ENCODE measurements at places on chromosomes 1 and 21.

DNA sequence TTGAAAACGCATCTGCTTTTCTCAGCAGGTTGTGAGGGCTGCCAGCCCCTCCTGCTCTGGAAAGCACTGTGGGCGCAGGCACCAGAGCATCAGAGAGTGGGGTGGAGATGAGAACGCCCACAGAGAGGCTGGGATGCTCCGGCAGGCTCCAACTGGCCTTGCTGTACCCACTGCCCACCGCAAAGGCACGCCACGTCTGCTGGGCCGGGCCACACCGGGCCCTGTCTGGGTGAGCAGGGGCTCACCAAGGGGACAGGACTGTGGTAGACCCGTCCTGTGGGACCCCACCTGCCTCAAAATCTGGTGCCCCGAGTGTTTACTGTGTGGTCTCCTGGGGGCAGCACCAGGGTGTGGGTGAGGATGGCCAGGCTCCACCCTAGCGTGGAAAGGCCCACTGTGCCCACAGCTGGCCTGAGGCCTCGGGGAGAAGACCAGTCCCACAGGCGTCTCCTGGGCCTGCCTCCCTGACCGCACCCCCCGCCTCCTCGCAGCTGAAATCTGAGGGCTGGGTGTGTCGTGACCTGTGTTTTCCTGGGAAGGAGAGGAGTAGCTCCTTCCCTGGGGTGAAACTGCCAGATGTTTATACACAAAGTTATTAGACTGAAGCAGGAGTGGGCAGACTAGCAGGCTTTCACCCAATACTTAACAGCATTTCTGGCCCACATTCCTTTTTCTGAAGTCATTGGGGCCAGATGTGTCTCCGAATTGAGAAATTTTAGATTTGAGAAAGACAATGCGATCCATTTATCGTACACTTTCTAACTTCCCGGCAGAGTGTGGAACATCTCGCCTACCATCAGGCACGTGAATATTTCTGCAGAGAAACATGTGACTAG lies 53.8 kb downstream of the STUM start:
- no peak for DNase-seq

GRCh38 chr21:46421756-46422555 lies 36.7 kb upstream of the DIP2A start:
- DNase-seq: no peak

DNA sequence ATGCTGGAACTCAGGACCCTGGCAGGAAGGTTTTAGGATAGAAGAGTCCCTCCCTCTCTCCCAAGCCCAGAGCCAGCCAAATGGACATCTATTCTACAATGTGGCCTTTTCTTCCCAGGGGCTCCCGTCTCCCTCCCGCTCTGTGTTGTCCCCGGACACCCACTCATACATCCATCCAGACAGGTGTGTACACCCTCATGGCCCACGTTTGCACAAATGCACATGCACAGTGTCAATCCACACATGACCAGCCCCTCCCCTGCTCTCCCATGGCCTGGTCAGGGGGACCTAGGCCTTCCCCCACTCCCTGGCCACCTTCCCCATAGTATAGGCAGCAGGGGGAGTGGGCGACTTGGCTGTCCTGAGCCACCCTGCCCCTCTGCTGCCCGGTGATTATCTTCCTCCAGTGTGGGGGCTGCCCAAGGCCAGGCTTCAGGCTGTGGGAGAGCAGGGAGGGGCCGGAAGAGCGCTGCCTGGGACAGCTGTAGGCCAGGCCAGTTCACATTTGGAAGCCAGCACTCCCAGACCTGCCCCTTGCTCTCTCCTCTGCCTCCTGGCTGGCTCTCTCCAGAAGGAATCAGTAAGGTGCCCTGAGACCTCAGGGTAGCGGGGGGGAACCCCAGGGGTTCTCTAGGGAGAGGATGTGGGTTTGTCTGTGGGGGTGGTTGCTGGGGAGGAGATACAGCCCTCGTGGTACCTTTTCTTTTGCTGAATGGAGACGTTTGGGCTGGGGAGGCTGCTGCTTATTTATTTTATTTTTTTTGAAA lies 4.1 kb upstream of the PTPN7 start:
- DNase-seq: peak; percentile 81

- no peak for DNase-seq
Measured at GRCh38 chr1:178927003-178927402, 56.1 kb upstream of the ANGPTL1 start.

- DNase-seq: no peak
Measured at GRCh38 chr1:201889090-201889968, 631 bp downstream of the SHISA4 start.

GRCh38 chr1:159239551-159240220 lies 35.0 kb downstream of the ACKR1 start:
- peak; percentile 18 for DNase-seq
